ENCODE measurements at places on chromosomes 3 and 15.

GRCh38 chr15:32682569-32682968 is 35.2 kb upstream of the GREM1 start:
- no peak for DNase-seq

GRCh38 chr3:47890126-47890827 is 87.3 kb downstream of the DHX30 start:
- no peak for DNase-seq

- no peak for DNase-seq
Measured at GRCh38 chr15:68051109-68051508, 3.0 kb upstream of the PIAS1 start.

DNA sequence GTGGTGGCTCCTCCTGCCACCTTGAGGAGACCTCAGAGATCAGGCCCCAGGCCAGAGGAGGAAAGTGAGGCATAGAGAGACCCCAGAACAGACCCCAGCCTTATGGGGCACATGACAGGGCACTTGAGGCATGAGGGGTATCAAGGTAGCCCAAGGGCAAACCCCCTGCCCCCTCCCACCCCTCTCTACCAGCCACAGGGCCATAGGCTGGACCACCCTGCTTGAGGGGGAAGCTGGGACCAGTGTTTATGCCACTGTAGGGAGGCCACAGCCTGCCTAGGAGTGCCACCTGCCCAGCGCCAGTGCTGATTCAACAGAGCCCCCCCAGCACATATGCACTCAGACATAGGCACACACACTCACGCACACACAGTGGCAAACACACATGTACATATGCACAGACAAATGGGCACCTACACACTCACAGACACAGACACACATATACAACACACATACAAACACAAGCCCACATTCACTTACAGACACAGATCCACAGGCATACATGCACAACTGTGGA is 10.3 kb downstream of the MYL3 start:
- no peak for DNase-seq

- DNase-seq, result no peak
Measured at GRCh38 chr3:82462977-82463376, 701.5 kb upstream of the GBE1 start.

GRCh38 chr3:119437691-119438258 is 25.6 kb downstream of the TMEM39A start:
- DNase-seq, result no peak

DNA sequence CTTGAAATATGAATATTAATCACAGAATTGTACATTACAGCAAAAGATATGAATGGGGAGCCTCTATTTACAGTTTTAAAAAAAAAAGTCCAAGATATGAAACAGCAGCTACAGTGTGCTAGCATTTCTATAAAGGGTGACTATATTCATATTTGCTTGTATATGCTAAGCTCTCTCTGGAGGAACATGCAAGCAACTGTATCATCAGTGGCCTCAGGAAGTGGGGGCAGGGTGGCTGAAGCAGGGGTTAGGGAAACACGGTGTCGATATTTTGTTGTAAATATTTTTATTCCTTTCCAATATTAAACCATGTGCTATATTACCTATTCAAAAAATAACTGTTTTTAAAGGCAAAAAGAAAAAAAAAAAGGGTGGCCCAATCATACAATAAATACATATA is 2.3 kb downstream of the UACA start:
- no peak for DNase-seq

GRCh38 chr3:107775974-107776373 is 253.2 kb downstream of the BBX start:
- DNase-seq, result no peak

- DNase-seq, result no peak
Measured at GRCh38 chr3:30598668-30599545, 7.5 kb upstream of the TGFBR2 start.

DNA sequence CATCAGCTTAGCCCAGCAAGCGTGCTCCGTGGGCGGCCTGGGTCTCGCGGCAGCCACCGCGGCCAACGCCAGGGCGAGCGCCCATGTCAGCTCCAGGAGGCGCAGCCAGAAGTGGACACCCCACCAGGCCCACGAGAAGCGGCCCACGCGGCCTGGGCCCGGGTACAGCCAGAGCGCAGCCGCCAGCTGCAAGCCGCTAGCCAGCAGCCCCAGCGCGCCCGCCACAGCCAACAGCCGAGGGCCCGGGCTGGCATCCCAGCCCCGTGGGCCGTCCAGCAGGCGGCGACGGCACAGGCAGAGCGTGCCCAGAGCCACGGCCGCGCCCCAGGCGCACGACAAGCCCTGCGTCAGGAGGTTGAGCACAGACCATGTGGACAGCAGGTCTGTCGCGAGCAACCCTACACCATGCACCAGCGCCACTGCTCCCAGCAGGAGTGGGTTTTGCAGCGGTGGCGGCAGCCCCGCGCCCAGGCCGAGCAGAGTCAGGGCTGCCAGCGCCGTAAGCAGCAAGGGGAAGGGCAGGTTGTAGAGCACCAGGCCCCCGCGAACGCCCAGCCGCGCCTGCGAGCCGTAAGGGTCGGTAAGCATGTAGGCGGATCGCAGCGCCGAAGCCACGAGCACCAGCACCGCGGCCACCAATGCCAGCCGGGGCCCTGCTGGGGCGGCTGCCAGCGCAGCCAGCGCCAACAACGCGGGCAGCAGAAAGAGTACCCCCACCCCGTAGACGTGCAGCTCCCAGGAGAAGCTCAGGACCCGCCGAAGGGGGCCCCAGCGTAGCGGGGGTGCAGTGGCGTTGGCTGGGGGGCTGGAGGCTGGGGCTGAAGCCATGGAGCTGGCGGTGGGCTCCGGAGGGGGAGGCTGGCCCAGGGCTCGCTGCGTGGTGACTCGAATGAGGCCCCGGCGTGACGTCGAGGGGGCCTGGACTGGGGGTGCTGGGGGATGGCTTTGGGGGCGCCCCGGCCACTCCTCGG is 4.9 kb downstream of the PRRT3 start:
- no peak for DNase-seq

- no peak for DNase-seq
Measured at GRCh38 chr3:17738219-17738618, 4.2 kb downstream of the TBC1D5 start.

DNA sequence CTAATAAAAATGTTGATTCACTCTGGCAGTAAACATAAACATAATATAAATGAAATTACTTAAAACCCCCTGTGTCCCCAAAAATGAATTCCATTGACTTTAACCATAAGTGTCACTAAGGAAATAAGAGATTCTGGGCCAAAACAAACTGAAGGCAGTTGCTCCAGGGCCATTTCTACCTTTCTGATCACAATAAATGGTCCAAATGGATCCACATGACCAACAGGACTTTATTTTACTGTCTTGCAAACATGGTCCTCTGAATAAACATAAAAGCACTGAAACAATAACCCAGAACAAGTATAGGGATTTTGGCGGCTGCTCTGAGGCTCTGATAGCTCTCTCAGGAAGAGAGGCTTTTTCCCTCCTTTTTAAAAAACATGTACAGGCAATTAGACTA is 77.3 kb downstream of the ETFA start:
- DNase-seq, result no peak

GRCh38 chr3:179733797-179734196 is 81.0 kb downstream of the USP13 start:
- DNase-seq, result no peak

GRCh38 chr3:156665291-156665690 is 9.1 kb upstream of the TIPARP start:
- DNase-seq, result no peak

DNA sequence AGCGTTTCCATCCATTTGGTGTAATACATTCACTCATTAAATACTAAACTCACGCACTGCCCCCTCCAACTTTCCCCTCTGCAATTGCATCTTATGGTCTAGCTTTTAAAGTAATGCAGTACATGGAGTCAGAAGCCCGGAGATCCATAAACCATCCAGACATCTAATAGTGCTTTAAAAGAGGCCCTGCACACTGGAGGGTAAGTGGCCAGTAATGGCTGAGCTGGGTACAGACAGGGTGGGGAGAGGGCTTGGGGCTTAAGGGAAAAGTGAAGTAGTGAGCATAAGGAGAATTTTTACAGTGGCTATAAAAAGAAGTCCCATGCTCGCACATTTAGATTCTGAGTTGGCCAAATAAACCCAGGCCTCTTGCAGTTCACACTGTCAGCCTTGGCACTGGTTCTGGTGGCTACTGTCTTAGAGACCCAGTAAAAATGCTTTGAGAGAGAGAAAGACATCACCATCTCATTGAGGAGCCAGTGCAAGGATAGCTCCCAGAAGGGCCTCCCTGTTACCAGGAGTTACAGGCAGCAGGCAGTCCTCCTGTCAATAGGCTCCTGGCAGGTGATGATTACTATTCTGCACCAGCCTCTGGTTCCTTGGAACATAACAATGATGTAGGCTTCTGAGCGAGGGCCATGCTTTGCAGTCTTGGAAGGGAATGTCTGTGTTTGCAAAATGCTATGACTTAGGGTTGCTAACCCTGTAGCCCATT is 112.6 kb upstream of the NEO1 start:
- no peak for DNase-seq

DNA sequence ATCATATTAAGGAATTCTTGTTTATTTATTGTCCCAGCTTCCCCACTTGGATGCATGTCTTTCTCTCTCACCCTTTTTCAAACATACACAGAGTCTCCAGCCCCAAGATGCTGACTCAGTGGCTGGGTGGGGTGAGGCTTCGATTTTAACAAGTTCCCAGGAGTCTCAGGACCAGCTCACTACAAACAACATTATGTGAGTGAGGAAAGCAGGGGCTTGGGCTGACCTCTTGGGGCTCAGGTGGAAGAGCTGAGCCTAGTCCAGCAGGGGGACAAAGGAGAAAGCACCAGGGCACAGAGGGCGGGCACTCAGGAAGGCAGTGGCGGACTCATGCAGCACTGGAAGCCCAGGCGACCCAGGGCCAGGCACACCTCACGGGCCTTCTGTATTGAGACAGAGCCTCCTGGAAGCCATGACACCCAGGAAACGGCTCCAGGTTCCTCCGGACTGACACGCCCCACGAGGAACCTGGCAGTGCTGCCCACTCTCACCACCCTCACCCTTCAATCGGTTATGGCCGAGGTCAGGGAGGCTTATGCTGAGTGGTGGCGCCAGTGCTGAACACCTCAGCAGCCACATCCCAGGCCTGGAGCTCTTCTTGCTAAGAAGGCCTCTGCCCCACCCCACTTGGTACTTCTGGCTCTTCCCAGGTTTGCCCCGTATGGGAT is 97.4 kb downstream of the LRIG1 start:
- no peak for DNase-seq

DNA sequence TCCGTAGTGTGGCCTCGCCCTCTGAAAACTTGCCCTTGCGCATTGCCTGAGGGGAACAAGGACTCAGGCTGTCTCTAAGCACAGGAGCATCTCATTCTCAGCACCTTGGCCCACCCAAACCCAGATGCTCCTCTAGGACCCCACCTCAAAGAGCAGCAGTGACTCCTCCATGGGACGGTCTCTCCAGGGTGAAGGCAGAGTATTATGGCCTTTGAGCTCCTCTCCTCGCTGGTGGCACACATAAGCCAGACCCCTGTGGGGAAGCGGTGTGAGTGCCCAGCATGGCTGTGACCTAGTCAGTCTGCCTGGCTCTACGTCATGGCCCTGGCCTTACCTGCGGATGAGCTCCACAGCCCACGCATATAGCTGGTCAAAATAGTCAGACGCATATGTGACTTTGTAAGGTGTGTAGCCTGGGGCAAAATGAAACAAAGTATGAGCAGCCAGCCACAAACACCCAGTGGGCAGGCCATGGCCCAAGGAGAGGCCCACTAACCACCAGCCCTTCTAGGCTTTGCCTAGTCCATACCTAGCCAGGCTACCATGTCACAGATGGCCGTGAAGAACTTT is 4.4 kb downstream of the QARS1 start:
- DNase-seq, result no peak
